NCI-H187 (cell line): ENCODE measurements at places on chromosomes 5 and 9.

GRCh38 chr5:40033009-40033408 is 608.2 kb upstream of the DAB2 start:
- no peak for DNase-seq

DNA sequence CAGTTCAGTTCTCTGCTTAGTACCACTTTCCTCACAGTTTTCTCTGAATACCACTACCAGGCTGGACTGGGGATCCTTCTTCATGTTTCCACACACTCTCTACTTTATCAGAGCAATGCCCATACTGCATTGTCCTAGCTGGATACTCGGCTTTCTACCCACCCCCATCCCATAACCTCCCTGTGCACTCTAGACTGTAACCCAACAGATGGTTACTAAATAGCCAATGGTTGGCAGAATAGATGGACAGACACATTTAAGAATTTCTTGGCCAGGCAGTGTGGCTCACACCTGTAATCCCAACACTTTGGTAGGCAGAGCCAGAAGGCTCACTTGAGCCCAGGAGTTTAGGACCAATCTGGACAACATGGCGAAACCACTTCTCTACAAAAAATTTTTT is 22.8 kb downstream of the CDK5RAP2 start:
- DNase-seq = no peak

DNA sequence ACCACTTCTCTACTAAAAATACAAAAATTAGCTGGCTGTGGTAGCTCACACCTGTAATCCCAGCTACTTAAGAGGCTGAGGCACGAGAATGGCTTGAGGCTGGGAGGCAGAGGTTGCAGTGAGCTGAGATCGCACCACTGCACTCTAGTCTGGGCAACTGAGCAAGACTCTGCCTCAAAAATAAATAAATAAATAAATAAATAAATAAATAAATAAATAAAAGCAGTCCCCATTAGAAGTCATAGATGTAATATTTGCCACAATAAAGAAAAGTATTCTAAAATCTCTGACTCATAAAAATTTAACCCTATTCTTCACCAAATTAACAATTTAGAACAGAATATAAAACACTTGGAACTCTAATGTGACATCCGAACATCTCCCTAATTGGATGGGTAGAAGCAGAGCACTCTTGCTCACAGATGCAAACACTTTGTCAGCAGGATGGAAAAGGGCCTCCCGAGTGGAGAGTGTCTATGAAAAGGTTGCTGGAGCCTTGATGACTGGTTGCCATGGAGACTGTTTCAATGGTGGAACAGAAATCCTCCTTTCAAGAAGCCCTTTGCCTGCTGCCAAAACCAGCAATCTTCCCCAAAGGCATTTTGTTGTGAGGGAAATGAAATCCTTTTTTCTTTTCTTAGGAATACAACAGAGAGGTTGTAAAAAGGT is 38.9 kb upstream of the TRAF1 start:
- DNase-seq = peak; percentile 57

- no peak for DNase-seq
Observed at GRCh38 chr5:129958581-129958980, 54.3 kb downstream of the CHSY3 start.

GRCh38 chr9:31290731-31291130 is 1093.7 kb upstream of the ACO1 start:
- no peak for DNase-seq

GRCh38 chr5:175736652-175737051 is 78.8 kb downstream of the HRH2 start:
- no peak for DNase-seq

DNA sequence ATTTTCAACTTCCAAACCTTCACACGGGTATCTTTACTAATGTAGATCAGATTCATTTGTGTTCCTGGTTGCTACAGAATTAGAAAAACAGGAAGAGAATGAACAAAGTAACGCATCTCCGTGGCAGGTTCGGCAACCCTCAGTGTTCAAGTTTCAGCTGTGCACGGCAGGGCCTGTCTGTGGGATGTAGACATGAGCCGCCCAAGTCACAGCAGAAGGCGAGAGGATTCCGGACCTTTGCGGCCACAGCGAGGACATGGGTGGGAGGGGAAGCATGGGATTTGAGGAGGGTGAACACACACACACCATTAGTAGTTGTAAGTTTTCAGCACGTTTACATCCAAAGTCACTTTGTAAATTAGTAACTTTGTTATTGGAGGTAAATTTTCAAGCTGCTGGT is 31.7 kb upstream of the CEP72 start:
- DNase-seq = no peak

GRCh38 chr5:109908366-109908765 is 218.6 kb downstream of the MAN2A1 start:
- DNase-seq = no peak

DNA sequence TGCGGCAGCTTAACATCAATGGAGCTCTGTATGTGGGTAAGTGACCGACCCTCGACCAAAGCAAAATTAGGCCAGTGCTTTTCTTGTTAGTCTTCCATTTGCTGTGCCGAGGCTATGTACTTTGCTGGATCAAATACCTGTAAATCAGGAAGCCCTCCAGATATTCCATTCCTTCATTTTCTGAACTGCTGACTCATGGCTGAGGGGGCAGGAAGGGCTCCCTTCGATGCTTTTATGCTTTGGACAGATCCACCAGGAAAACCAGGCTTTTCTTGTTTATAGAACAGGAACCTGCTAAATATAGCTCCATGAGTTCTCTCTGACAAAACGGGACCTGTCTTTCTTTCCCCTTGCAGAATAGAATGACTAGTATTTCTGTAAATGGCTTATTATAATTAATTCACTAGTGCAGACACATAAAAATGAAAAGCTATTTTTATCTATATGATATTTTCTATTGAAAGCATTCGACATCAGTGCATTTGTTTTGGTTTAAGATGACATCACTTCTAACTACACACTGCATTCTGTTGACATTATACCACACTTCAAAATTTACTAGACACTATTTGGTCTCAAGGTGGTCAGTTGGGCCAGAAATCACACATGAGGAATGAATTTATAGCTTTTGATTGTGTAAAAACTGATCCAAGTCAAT is 93.3 kb downstream of the LIFR start:
- DNase-seq = no peak

DNA sequence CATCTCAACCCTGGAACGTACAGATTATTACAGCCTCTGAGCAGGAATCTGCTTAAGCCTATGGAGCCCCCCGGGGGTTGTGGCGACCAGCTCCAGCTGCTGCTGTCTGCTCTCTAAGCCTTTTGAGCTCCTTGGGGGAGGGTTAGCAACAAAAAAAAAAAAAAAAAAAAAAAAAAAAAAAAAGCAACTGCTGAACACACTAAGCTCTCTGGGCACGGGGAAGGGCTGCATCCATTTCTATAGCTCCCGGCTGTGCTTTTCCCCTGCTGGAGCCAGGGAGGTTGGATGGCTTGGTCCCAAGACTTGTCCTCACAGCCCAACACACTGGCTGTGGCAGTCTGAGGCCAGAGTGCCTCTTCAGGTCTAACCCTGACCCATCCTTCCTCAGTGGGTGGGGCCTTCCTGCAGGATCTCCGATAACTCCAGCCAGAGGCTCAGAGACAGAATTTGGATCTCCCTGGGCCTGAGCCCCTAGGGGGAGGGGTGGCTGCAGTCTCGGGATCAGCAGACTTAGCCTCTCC is 82.1 kb downstream of the FBN2 start:
- DNase-seq = no peak

- DNase-seq = no peak
Observed at GRCh38 chr5:42676362-42676761, 80.3 kb upstream of the CCDC152 start.

DNA sequence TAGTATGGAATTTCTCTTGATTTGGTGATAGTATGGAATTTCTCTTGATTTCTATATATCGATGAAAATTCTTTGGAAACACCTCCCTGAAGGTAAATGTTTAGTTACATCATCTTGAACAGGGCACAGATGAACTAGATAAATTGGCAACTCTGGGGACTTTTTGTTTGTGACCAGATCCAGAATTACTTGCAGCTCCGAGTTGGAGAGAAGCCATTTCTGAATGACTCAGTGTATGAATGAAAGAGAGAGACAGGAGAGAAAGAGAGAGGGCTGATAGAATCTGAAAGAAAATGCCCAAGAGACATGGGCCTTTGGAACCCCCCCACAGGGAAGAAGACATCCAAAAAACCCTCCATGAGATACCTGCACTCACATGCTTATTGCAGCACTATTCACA is 14.1 kb downstream of the TNFSF15 start:
- DNase-seq = no peak

DNA sequence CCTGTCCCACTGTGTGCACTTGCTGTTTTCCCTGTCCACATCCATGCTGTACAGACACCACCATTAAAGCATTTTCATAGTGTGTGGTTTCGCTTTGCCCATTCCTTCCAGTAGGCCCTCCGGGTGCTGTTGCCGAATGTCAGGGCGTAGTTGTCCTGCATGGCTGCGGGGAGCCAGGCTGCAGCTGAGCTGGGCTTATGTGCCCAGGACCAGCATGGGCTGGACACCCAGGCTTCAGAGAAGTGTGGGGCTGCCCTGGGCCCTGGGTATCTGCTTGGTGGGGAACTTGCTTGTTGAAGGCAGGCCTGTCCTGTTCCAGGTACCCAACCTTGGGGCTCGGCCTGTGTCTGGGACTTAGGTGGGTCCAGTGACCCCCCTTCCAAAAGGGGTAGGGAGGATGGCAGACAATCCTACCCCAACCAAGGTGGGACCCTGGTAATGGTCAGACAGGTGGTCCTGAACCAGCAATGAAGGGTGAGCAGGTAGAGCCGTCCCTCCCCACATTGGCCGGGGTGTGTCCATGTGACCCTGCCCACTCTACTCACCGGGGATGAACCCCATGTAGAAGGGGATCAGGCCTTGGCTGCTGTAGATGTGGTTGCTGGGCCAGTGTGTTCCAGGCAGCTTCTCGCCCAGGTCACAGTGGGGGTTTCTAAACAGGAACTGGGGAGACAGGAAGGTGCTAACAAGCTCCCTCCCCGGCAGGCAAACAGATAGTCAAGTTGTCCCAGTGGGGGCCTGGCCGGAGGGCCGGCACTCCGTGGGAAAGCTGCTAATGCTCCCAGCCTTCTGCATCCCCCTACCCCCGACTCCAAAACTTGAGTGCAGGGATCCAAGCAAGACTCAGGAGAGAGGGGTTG is 2.8 kb downstream of the TUBB4B start:
- DNase-seq = no peak

- DNase-seq = no peak
Observed at GRCh38 chr5:122985006-122985700, 51.4 kb downstream of the PPIC start.

DNA sequence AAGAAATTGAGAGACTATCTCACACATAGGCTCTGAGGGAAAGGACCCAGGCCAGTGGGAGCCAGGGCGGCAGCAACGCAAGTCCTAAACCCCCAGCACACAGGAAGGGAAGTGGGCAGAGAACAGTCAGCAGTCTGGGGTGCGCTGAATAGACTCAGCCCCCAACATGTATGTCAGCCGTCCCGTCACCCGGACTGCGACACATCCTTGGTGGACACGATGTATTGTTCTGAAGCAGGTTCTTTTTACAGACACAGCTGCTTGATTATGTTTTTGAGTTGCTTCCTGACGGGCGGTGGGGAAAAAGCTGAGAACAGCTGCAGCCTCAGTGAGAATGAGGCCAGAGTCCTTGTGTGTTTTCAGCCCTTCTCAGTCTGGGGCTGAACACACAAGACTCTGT is 64.1 kb upstream of the CXCL14 start:
- no peak for DNase-seq

DNA sequence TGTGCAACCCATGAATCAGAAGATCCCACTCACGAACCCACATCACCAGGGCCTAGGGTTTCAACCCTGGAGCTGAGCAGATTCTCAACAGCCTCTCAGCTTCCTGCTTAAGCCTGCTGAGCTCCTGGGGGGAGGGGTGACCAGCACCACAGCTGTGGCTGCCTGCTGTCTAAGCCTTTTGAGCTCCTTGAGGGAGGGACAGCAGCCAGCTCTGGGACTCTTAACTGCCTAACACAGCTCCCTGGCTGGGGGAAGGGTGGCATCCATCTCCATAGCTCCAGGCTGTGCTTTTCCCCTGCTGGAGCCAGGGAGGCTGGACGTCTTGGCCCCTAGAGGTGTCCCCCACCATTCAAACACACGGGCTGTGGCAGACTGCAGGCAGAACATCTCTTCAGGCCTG is 250.3 kb downstream of the DMAC1 start:
- no peak for DNase-seq

DNA sequence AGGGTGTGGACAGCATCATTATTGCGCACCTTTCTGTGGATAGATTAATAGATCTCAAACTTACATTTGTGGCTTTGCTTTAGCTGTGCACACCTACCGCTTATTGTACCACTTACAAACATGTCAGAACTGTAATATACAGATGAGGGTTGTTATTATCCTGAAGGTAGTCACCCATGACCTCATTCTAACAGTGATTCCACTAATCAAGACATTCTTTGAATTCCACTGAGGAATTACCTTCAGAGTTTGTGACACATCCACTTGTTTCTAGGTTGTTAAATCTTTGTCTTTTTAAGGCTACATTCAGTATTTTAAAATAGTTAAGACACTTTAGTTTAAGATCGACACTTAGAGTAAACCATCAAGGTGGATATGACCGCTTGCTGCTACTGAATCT is 7.8 kb downstream of the KCNV2 start:
- DNase-seq = no peak

DNA sequence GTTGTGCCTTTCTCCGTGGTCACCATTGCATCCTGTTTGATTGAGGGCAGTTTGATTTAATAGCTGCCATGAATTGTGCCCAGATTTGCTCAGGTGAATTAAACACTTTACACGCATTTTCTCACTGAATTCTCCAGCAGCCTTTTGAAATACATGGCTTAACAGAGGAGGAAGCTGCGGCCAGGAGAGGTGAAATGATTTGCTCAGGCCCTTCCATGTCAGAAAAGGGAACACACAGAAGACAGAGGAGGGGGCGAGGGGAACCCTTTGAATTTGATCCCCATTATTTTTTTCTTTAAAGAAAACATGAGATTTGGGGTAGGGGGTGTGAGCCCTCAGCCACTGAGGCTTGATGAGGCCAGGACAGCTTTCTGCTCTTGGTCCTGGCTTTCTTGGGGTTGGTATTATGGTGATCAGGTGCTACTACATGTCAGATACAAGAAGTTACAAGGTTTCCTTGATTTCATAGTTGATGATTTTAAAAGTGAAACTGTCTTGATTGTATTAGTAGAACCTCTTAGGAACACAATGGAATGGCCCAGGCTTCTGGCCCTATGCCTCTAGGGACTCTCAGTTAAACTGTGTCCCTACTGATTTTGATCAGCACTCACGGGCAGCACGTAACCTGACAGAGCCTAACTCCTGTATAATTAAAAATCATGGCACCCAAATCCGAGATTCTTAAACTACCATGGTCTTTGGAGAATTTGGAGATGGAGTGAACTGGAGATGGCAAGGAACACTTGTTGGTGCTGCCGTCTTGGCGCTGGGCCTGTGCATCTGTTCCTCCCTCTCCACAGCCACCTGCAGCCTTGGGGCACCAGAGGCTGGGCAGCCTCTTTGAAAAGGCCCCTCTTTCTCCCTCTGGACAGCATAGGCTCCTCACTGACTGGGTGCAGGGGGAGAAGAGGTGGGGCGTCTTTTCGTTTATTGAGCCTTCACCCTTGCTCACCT is 107.9 kb downstream of the TRIO start:
- DNase-seq = no peak

- no peak for DNase-seq
Observed at GRCh38 chr9:89923961-89924504, 319.2 kb downstream of the GADD45G start.
